ENCODE measurements at places on chromosomes 6 and 20. TPM values are rescaled to one million over a fixed set of nuclear protein-coding genes. Genes with fewer than 3 reads are reported as not detected.

The MATN4 gene
- total RNA-seq: not detected

The ZC2HC1B gene
- not detected for total RNA-seq

The SEMG1 gene
- not detected for total RNA-seq

The SCRT2 gene
- not detected for total RNA-seq

The RBM12 gene
- 38.6 TPM for total RNA-seq

The CLPSL2 gene
- total RNA-seq: not detected

The NFKBIL1 gene
- total RNA-seq: 31.5 TPM

The TPMT gene
- total RNA-seq: 11.0 TPM

The ASIP gene
- not detected for total RNA-seq

The TSHZ2 gene
- total RNA-seq: 0.43 TPM
